CD4-positive, alpha-beta T cell treated with Interferon gamma for 1 hour (primary cell): ENCODE measurements at places on chromosomes 3 and 15.

DNA sequence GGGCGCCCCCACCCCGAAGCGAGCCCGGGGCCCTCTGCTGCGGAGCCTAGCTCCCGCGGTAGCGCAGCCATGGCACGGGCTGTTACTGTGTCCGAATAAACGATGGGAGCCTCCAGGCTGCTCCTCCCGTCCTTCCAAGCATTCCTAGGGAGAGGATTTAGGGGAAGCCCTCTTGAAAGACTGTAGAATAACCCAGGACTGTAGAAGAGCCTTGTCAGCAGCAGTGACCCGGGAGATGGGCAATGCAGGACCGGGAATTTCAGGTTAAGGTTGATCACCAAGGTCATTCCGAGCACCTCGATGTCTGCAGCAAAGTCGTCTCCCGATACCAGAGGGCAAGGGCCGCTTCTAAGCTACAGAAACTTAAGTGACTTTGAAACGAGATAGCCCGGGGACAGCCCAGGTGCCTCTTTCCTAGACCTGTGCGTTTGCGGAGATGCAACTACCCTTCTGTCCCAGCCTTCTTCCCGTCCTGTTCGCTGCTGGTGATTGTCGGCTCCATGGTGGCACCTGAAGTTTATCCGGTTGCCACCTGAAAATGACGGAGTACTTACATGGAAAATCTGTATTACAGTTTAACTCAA is 753 bp upstream of the MYO5A start:
- no peak for DNase-seq

DNA sequence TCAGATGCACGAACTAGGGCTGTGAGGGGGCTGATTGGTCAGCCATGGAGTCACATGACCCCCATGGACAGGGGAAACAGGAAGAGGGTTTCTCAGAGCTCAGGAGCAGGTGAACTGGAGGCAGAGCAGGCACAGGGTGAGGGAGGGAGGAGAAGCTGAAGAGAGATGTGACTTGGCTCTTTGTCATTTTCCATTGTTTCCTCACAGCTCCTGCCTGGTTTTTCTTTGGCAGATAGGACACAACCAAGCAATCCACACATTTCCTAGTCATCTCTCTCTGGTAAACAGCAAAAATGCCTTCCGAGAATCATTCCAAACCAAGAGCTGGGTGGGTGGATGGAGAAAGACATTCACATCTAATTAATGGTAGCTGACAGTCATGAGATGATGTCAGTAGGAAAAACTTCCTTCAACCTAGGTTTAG is 43.4 kb upstream of the LMCD1 start:
- no peak for DNase-seq

DNA sequence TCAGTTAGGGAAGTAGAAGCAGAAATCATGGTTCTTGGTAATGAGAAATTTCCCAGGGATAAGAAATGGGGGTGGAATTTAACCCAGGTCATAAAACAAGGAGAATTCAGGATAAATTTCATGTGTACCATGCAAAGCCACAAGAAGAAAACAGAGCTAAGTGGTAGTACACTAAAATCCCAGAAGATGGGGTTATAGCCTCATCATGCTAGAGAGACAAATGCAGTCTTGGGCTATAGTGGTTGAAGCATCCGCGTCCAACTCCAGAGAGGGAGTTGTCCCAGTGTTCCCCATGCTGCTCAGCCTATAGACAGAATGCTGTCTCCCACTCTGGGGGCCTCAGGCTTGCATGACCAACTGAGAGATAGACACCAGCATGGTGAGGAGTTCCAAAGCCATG is 36.2 kb upstream of the CLRN1 start:
- DNase-seq: no peak

DNA sequence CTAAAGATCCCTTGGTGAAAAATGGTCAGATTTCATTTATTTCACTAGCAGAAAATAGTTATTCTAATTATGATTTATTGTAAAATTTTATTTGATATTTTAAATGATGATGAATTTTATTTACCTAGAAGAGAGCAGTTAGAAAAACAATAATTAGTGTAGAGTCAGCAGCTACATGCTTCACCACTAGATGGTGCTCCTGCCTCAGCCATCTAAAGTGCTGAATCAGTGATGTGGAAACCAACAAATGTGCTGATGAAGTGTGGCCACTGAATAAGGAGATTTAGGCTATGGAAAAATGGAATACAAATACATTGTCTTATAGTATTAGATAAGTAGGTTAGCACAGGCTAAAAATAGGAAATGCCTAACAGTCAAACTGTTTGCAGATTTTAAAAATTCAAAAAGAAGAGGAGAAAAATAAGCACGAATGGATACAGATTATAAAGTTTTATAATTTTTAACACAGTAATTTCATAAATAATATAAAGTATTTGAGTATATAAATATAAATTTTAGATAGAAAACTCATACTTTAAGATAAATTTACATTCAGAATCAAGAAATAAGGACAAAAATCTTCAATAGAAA is 109.8 kb downstream of the PPP2R3A start:
- DNase-seq: peak; percentile 63

DNA sequence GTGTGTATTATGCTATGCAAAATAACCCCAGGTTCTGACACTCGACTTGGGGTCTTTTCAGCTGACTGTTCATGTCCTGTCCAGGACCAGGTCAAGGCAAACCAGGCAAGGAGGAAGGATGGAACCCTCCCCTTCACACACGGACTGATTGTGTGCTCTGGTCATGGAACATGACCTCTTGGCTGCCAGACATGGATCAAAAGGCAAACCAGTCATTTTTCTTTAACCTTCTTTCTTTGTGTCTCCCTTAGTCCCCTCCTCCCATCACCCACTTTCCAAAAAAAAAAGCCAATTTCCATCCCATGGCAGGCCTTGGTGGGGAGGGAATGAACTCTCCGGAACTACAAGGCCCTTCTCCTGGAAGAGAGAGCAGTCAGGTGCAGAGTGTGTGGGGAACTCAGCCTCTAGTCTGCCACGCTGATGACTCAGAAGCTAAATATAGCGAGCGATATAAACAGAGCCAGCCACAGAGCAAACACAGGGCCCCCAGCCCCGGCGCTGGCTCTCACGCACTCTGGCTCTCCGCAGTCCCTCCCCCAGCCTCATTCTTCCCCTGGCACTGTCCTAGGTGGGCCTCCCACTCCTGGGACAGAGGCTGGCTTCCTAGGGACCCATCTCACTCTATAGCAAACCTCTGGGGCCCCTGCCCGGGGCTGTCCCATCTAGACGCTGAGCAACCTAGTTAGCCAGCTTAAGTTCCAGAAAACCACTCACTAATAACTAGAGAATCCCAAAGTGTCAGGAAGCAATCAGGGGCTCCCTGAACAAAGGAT is 10.0 kb downstream of the BMF start:
- DNase-seq: peak; percentile 85

DNA sequence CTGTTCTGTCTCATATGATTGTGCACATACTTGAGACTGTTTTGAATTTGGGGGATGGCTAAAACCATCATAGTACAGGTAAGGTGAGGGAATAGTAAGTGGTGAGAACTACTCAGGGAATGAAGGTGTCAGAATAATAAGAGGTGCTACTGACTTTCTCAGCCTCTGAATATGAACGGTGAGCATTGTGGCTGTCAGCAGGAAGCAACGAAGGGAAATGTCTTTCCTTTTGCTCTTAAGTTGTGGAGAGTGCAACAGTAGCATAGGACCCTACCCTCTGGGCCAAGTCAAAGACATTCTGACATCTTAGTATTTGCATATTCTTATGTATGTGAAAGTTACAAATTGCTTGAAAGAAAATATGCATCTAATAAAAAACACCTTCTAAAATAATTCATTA is 5.1 kb downstream of the CCR5 start:
- no peak for DNase-seq

- no peak for DNase-seq
These were observed 660.9 kb upstream of the NAALADL2 start for GRCh38 chr3:174198199-174198598.

GRCh38 chr3:76367281-76367680 is 581.9 kb upstream of the ZNF717 start:
- no peak for DNase-seq

DNA sequence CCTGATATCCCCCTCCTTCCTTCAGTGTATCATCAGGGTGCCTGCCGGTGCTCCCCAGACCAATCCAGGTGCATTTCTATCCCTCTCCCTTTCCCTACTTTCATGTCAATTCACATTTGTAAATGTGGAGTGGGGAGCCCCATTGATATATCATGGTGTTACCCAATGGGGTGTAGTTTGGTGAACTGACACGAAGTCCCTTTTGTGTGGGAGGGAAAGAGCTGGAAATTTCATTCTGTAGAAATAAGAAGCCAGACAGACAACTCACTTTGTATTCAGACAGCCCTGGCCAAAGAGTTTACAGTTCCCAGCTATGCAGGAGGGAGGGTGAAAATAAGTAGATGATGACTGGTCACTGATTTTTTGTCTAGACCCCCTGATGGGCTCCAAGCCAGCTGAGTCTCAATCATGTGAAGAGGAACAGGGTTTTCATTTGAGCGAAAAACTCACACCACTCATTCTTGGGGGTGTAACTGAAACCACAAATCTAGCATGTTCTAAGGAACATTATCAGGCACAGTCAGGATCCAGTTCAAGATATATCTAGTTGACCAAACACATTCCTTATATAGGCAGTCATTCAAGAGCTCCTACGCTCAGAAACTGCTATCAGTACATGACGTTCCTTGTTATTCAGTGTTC is 58.9 kb downstream of the LMCD1 start:
- no peak for DNase-seq

DNA sequence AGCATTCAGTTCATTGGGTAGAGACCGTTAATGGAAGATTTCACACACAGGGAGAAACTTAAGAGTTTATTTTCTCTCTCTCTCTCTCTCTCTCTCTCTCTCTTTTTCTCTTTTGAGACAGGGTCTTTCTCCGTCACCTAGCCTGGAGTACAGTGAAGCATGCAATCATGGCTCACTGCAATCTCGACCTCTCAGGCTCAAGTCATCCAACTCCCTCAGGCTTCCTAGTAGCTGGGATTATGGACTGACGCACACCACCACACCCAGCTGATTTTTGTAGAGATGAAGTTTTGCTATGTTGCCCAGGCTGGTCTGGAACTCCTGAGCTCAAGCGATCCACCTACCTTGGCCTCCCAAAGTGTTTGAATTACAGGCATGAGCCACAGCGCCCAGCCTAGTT is 1.6 kb downstream of the WDR72 start:
- no peak for DNase-seq

GRCh38 chr3:125236331-125236903 is 23.9 kb upstream of the SLC12A8 start:
- no peak for DNase-seq

DNA sequence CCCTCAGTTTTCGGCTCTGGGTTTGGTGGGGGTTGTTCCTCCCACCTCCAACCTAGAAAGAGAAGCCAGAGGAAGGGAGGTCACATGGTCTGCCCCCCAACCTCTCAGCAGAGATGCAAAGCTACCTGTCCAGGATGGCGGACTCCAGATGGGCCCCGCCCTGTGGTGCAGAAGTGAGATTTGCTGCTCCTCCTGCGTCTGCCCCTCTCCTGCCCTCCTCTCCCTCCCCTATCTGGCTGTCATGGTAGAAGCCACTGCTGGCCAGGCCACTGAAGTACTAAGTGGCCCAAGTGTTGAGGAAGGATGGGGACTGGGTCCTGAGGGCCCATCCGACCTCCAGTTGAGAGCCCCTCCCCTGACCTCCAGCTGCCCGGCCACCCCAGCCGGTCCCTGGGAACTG is 2.1 kb upstream of the SEMA3B start:
- DNase-seq: no peak

DNA sequence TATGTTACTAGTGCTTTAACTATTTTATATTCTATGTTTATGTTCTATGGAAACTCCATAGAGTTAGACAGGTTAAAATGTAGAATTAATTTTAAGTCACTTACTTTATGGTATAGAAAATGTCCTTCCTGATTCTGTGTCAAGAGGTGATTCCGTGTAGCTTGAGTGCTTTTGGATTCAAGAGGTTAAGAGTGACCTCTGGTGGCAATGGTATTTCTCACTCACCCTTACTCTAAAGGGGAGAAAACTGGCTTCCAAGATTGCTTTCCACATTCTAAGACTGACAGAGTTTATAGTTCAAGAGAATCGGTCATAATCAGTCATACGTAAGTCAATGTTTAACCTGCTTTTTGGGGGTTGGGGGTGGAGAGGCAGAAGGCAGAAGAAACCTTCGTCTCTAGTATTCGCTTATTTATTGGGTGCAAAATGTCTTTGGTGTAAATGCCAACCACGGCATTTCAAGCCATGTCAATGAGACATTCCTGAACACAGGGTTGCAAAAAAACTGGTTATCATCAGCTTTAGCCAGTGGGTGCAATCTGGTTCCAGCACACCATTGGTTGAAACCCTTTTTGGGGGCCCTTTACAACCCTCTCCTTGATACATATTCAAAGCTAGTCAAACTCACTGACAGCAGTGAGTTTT is 92.0 kb upstream of the VGLL3 start:
- no peak for DNase-seq

DNA sequence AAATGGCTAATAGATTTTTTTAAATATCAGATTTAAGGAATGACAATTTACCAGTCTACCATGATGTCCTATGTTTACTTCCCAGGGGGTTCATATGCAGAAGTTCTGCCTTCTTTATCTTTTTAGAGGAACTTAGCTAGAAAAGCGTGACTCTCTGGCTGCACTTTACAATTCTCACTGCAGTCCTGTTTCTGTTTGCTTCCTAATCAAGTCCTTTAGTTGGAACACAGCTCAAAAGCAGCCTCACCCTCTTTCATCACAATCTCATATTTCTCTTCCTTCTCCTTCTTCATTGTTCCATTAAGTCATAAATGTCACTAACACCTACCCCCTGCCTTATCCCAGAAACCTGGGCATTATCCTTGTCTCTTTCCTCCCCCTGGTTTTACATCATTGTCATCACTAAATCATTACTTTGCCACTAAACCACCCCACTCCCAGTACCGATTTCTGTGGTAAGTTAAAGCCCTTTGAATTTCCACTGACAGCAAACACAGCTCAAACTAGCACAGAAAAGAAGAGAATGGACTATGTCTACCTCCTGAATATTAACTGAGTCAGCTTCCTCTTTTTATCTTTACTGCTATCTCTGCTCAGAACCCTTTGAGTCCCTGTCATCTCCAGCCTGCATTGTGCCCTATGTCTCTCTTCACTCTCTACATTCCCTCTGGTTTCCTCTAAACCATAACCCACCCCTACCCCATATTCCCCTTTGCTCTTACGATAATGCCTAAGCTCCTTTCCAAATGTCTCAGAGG is 13.8 kb upstream of the PPP4R2 start:
- DNase-seq: no peak

DNA sequence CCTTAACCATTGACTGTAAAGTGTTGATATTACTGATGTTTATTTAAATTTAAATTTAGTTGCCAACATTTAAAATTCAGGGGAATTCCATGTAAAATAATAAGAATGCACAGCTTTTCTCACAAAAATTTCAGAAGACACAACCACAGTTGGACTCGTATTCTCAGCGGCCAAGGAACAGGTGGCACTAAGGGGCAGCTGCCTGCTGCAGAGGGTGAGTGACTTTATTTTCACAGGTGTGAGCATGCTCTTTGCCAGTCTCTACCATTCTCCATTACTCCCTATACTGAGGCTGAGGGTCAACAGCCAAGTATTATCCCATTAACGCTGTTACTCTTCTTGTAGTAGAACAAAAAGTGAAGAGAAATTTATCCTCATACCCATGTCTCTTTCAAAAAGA is 92.1 kb upstream of the GADL1 start:
- no peak for DNase-seq

GRCh38 chr3:180747805-180748361 is 68.6 kb upstream of the CCDC39 start:
- DNase-seq: no peak

- peak; percentile 16 for DNase-seq
These were observed 535 bp downstream of the MCTP2 start for GRCh38 chr15:94231723-94232468.
